ENCODE measurements at places on chromosomes 3 and 15.

- peak; percentile 52 for DNase-seq
Observed at GRCh38 chr3:40677321-40677720, 152.6 kb downstream of the ZNF621 start.

GRCh38 chr3:65526656-65527055 is 512.1 kb downstream of the MAGI1 start:
- DNase-seq, result no peak

DNA sequence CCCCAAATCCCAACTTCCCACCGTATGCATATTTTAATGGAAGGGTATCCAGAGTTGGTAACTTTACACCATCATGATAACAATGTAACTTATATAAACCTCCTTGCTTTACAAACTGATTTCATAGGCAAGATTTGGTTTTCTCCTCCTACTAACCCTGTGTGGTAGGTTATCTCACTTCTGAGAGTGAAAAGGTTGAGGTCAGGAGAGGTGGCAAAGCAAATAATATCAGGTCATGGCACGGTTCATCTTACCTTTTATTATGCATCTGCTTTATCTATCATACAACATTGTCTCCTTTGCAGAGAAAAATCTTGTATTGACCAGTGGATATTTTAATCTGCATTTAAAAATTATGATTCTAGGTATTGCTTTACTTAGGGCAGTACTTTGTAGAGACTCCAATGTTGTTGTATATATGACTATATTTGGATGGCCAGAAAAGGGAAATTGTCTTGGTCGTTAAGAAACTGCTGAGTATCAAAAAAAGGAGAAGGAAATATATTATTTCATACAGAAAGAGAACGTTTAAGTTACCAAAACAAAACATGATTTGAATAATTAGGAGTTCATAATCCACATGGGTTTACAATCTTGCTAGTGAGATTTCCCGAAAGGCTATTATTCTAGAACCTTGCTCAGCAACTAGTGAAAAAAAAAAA is 30.4 kb downstream of the NFKBIZ start:
- no peak for DNase-seq

DNA sequence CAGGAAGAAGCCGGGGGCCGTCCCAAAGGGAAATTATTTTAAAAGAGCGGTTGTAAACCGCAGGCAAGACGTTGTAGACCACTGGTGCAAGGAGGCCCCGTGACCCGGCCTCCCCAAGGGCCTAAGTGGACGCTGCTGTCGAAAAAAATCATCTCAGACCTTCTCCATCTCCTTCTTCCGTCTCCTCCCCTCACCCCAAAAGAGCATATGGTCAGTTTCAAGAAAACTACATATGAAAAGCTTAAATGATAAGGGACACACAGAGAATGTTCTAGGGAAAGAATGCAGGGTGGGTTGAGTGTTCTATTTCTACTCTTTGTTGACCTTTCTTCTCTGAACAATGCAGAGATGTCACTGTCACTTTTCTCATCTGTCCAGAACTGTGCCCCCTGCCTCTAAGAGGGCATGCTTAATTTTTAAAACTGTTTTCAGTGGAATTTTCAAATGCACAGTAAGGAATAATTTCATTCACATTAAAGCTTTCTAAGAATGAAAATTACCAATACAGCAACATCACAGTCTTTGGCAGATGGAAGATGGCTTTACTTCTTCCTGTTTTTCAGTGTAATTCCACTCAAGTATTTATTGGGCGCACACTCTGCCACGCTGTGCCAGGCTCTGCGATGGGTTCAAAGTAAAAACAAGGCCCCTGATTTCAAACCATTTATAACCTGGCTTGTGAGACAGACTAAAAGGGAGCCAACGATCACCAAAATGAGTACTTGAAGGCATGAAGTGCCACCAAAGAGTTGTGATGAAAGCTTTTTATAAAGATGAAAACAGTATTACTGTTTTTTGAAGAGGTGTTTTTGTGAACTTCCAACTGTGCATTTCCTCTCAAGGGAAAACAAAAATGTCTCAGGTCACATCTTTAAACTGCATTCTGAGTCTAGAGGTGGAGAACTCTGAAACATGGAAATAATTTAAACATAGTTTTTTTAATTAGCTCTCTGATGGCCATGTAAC is 891 bp upstream of the TOP2B start:
- peak; percentile 33 for DNase-seq

DNA sequence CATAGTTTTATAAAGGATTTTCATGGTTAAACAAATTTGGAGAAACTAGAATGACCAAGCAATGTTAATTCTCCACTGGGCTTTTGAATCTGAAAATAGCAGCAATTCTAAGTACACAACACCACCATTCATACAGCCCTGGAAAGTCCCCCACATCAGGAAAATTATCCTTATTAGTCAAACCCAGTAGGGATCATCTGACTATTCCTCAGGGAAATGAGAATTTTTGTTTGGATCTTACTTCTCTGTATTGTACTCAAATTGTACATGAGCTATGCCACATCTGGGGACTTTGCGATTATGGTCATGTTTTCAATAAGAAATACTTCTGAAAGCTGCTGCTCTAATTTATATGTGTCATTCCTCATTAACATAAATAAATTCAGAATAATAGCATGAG is 46.0 kb downstream of the RARB start:
- DNase-seq, result no peak

DNA sequence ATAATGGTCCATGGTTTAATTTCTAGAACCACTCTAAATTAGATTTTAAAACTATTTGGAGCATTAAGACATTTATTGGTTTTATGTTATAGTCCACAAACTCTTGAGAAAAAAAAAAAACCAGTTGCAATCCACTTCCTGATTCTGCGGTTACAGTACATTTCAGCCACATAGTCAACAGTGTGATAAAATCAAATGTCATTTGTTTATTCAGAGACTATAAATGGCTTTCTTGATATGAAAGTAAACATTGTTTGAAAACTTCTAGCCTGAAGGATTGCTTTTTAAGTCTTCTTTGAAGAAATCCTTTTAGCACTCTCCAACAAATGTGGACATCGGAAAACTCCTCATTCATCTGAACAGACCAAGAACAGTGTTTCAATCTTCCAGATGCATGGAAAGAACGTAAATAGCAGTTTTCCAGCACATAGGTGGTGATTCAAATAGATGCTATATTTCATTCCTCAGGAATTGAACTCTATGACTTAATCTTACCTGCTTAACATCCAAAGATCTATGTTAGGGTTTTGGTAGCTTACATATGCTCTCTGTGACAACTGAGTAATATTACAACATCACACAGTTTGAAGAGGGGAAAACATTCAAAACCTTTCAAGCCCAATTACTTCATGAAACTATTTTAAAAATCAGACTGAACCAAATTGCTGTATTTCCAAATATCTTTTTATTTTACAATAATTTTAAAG is 87.8 kb upstream of the UBE2E2 start:
- DNase-seq, result no peak

GRCh38 chr3:124297062-124297980 is 305.4 kb upstream of the ROPN1 start:
- DNase-seq, result no peak

GRCh38 chr3:49415931-49416601 is 3.8 kb downstream of the TCTA start:
- no peak for DNase-seq

DNA sequence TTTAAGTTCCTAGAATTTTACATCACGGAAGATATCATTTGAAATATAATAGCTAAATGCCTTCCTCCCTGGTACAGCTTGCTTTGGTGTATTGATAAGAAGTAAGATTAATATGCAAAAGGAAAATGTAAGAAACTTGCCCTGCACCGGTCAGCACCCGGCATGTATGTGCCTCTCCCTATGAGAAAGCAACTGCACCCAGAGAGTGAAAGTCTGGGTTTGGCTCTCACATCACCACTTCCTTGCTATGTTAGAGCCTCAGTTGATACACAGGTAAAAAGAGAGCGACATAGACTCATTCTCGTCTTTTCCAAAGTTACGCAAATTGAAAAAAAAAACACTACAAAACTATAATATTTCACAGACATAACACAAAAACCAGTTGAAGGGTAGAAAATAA is 96.7 kb downstream of the FOXP1 start:
- DNase-seq, result no peak

DNA sequence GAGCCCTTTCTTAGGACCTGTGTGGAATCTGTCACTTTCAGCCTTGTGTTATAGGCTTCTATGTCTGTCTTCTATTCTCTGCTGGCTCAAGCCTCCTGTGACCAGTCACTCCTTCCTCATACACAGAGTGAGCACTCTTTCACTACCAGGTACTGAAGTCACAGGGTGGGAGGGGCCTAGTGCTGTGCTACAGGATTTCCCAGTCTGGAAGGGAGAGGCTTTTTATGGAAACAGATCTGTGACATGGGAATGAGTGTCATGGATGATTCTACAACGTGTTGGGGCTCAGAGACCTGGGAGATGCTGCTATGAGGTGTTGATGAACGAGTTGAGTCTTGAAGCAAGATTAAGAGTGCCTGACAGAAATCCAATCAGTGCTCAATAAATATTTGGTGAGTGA is 100.5 kb downstream of the PDCD6IP start:
- no peak for DNase-seq

GRCh38 chr3:22886439-22887068 is 316.6 kb upstream of the UBE2E2 start:
- no peak for DNase-seq

DNA sequence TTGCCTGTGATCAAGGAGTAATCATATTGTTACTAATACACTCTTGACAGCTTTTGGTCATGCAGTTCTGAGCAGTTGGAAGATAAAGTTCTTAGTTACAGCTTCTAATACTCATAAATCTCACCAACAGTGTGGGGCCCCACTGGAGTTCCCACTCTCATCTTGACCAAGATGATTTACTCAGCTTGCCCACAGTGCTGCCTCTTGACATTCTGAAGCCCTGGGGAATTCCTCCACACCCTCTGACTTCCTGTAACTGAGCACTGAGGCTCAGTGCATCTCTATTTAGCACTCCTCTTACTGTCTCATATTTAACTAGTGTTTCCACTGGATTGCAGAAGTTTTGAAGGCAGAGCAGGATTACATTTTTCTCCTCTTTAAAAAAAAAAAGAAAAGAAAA is 1.9 kb upstream of the ARL6IP5 start:
- DNase-seq, result peak; percentile 3

GRCh38 chr3:150823277-150823676 is 60.3 kb upstream of the SIAH2 start:
- DNase-seq, result peak; percentile 98

GRCh38 chr3:189841473-189842205 is 210.4 kb downstream of the TP63 start:
- no peak for DNase-seq

DNA sequence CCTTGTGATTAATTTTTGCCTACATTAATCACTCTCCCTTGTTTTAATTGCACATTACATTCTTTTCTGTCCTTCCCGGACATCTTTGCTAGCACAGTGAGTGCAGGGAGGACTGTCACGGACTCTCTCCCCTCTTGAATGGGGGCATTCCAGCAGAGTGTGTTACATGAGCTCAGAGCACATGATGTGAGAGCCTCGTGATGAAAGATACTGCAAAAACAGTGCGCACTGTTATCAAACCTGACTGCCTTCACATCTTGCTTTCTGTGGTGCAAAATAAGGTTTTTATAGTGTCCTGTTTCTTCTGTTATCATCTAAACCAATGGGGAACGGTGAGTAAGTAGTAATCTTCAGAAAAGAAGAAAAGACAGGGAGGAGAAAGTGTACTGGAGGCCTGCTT is 167.5 kb downstream of the PGPEP1L start:
- DNase-seq, result no peak

GRCh38 chr15:48577469-48577868 is 68.0 kb downstream of the FBN1 start:
- DNase-seq, result peak; percentile 72

DNA sequence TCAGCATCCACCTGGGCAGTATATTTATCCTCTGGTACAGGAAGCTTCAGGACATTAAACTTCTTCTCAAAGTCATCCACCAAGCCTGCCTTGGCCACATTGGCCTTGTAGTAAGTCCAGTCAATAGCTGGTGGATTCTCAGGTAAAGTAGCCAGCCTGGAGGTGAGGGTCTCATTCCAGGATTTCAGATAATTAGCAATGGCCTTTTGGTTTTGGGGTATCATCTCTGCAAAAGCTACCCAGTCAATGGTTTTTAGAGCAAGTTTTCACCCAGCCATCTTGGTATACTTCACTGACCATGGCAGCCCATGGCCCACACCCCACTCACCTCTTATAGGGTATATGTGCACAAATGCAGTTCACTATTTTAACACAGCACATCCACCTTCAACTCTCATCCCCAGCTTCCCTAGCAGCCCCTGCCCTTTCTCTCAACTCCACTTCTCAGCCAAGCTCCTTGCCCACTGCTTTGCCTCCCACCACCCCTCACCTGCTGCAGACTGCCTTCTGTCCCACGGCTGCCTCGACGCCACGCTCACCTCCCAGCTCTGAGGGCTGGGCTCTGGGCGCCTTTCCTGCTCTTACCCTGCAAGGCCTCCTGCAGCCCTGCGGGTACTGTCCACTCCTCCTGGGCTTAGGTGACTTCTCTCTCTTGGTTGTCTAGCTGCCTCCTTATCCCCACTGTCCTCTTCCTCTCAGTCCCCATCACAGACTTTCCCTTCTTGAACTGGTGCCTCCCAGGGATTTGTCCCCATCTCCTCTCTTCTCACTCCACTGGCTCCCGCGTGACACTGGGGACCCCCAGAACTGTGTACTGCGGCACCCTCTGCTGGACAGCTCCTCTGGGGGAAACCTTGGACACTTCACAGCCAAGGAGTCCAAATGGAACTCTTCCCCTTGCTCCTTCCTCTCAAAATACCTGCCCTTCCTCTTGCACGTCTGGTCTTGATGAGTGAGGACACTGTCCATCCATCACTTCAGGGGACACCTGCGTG is 1.7 kb upstream of the TGM5 start:
- peak; percentile 10 for DNase-seq

GRCh38 chr15:34114215-34114614 is 12.3 kb downstream of the PGBD4 start:
- no peak for DNase-seq
